ENCODE measurements at places on chromosomes 12 and 14.

- no peak for DNase-seq
Observed at GRCh38 chr12:19138956-19139355, 9.4 kb downstream of the PLEKHA5 start.

- no peak for DNase-seq
Observed at GRCh38 chr12:2291182-2291832, 238.5 kb downstream of the CACNA1C start.

DNA sequence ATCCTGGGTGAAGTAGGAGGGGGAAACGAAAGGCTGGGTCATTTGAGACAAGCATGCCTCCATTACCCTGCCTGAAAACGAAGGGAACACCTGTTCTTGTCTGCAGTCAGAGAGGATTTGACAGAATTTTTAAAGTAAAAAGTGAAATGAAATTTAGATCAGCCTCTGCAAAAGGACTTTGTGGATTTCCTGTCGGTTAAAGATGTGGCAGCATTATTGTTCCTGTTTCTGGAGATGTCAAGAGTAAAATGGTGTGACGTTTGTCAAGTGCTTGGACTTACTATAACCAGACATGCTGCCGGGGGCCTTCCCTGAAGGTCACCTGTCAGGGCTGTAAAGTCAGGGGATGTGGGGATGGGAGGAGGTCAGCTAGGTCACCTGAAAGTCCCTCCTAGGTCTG is 32.0 kb downstream of the NRXN3 start:
- DNase-seq = no peak

GRCh38 chr12:542395-543113 is 82.8 kb downstream of the B4GALNT3 start:
- DNase-seq = no peak

GRCh38 chr12:16530268-16530850 is 75.6 kb downstream of the LMO3 start:
- DNase-seq = no peak

DNA sequence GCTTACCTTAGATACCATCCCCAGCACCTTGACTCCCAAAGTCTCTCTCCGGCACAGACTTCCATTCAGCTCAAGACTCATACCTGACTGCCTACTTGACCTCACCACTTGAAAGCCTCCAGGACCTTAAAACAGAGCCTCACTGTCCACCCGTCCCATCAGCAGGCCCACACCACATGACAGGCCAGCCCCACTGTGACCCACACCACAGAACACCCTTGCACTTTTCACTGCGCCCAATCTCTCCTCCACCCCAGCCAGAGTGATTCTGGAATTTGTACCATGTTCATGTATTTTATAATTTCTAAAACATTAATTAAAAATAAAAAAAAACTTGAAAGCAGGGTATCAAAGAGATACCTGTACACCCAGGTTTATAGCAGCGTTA is 28.0 kb upstream of the PLEKHG6 start:
- no peak for DNase-seq

DNA sequence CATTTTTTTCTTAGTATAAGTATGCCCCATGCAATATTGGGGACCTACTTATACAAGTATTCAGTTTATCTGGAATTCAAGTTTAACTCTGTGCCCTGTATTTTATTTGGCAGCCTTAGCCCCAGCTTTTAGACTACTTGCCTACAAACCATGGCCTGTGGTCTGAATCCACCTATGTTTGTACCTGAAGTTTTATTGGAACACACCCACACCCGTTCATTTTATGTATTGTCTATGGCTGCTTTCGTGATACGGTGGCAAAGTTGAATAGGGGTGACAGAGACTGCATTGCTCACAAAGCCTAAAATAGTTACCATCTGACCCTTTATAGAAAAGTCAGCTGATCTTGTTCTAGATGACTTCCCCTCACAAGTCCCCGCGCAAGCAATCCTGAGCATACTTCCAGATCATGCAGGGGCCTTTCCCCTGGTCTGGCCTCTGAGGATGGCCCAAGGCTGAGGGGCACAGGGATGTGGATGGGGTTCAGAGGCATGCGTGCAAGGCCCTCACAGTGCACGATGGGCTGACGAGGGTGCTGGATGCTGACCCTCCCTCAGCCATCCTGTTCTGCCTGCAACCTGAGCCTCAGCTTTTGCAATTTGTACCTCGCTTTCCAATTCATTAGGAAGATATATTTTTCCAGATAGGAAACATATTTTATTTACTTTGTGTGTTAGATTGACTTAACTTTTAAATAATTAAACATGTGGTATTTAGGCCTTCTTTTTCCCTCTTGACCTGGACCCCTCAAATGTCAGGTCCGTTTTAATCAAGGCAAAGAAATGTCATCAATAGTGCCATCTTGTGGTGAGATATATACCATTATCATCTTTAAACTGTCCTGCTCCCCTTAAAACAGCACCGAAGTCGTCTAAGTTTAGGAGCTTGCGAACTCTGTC is 527.3 kb upstream of the CCDC196 start:
- DNase-seq = peak; percentile 15

GRCh38 chr12:76755829-76756379 is 8.0 kb upstream of the ZDHHC17 start:
- DNase-seq = peak; percentile 5

DNA sequence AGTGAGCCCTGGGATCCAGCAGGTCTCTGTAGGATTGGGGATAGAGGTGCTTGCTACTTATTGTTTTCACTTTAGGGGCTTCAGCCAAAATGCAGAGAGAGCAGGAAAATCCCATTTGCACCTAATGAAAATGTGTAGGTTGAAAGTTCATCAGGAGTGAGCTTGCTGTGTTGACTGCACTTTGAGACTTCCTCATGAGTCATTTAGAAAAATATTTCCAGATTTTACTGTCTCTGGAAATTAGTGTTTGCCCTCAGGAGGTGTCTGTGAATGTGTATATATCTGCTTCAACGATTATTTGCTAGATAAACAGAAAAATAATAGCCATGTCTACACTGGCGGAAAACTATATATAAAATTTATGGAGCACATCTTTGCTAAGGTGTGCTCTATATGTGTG is 159.3 kb downstream of the CAND1 start:
- DNase-seq = no peak

DNA sequence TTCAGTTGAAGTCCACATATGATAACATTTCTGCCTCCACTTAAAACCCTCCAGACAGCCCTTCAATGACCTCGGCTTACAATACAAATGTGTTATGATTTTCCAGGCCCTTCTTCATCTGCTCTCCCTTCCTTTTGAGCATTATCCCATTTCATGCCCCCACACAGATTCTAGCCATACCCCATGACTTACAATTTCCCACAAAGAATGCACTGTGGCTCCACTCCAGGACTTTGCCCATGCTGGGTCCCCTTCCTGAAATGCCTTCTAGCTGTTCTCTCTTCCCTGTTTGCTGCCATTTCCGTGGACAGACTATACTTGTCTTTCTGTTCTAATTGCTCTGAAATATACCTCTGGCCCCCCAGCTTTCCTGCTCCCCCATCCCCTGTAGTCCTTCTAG is 963.2 kb downstream of the DIO2 start:
- DNase-seq = peak; percentile 15

DNA sequence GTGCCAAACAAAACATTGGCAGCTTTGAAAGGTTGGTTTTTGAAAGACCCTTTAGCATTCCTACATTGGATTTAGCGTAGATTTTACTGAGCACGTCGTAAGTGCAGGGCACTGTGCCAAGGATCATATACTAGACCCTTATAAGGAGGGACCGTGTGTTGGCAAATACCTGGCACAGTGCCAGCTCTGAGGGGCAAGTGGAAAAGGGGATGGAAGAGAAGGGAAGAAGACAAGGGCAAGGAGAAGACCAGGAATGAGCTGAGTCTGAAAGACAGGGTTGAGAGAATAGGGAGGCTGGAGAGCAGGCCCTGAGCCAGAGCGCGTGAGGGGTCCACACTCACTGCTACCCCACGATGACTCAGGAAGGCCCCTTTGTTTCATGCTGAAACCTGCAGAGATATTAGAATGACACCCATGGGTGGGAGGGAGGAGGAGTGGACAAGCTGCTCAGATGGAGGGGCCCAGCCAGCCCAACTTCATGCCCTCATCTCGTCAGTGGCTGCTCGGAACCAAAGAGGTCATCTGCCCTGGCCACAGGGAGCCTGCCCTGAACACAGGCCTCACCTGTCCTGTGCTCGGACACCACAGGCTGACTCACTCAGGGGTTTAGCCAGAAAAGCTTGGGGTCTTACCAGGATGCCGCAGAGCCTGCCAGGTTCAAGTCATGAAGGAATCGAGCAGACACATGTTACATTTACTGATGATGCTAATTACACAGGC is 25.0 kb downstream of the RAB35 start:
- DNase-seq = no peak

- no peak for DNase-seq
Observed at GRCh38 chr12:111846016-111846415, 4.0 kb downstream of the MAPKAPK5 start.

GRCh38 chr12:34304001-34304400 is 281.7 kb downstream of the ALG10 start:
- DNase-seq = no peak

DNA sequence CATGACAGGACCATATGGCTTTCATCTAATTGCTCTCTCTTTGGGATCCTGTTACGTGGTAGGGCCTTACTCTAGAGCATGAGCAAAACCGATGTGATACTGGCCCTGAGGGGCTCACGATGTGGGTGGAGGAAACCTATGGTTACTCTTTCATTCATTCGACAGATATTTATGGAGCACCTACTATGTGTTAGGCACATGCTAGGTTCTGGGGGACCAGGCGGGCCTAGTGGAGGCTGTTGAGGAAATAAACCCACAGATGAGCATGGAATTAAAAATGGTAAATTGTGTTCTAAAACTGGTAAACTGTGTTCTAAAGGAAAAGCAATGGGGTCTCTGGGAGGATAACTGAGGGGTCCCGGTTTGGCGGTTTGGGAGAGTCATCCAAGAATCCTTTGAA is 14.8 kb downstream of the SH2B3 start:
- DNase-seq = no peak

GRCh38 chr14:38150075-38150474 is 57.6 kb upstream of the SSTR1 start:
- DNase-seq = no peak

GRCh38 chr12:26821212-26821701 is 11.7 kb downstream of the ITPR2 start:
- DNase-seq = peak; percentile 40

DNA sequence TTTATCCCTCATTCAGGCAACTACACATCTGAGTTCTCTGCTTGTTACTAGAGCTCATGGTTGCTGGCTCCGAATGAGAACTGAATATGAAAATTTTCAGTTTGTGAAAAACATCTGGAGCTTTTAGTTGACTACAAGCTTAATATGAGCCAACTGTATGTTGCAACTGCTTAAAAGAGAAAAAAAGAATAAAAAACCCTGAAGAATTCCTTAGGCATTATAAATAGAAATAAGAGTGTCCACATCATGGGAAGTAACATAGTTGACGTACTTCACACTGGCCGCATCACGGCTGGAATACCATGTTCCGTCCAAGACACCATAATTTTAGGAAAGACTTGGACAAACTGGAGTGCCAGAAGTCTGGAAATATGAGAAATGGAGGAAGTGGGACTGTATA is 57.9 kb downstream of the PDE3A start:
- peak; percentile 65 for DNase-seq

DNA sequence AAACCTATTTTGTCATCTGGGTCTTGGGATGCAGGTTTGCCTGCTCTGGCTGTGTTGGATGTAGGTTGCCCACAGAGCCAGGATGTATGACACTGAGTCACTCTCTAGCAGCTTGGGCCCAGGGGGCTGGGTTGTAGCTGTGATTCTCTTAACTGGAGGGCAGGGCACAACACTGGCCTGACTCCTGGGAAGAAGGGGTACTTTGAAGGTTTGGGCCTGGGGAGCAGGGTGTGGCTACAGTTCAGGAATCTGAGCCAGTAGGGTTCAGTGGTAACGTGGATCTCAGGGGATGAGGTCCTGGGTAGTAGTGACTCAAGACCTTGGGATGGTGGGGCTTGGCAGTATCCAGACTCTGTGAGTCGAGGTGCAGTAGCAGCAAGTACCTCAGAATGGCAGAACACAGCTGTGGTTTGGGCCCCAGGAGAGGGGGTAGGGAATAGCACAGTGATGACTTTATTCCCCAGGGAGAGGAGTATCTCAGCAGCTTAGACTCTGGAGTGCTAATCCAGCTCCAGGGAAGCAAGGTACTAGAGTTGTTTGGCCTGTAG is 25.7 kb downstream of the TBC1D15 start:
- peak; percentile 97 for DNase-seq

DNA sequence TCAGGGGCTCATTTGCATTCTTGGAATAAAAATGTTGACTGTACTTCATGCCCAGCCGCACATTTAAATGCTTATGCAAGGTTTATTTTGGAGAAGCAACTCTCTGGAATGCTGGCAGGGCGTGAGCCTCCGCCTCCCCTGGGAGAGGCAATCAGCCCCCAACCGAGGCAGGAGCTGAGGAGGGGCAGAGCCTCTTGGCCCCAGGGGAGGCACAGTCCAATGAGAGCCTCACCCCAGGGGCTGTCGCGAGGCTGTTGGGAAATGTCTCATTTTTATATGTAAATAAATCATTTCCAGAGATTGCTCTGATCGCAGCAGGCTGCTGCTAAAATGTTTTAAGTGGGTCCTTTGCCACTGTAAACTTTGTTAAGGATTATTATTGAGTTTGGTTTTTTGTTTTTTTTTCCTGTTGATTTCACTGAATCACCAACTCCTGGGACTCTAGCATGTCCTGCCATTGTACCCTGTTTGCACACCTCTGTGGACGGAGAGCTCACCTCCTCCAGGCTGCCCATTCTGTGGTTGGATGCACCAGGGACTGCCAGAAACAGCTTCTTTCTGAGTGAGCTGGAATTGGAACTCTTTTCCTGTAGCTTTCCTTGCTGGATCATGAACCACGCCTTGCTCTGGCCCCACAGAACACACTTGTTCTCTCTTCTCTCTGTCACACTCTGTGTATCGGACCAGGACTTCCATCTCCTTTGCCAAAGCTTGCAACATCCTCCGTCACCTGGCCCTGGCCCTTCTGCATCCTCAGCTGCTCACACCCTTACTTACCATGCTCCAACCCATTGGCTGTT is 46.9 kb upstream of the FAM181A start:
- peak; percentile 56 for DNase-seq

DNA sequence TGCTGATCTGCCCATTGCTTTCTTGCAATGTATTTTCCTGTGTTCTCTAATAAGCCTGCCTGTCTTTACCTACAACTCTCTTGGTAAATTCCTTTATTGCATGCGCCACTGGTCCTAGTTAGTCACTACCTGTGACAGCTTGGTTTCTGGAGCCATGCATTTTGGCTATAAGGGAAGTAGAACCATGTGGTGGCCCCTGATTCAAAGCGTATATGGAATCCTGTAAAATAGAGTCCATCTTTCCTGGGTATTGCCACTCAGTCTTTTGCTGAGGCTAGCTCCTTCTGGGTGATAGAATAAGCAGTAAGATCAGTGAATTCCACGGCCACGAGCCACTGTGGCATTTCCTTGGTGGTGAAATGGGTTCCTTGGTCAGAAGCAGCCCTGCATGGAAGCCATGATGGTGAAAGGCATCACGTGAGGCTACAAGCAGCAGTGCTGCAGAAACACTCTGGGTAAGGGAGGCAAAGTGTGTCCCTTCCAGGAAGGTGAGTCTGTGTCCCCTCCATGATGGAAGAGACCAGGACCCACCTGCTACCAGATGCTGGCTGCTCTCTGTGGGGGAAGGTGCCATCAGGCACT is 19.6 kb downstream of the TNFAIP2 start:
- DNase-seq = no peak

- DNase-seq = no peak
Observed at GRCh38 chr12:90917431-90917830, 37.5 kb downstream of the CCER1 start.
